Kidney epithelial cell (primary cell): ENCODE measurements at places on chromosomes 5 and 9. TPM values are rescaled to one million over a fixed set of nuclear protein-coding genes. Genes with fewer than 3 reads are reported as not detected.

Gene SLIT3
- 2.9 and 5.0 TPM in 2 replicates for total RNA-seq

Gene SLC31A1
- total RNA-seq: 19.8 and 20.9 TPM in 2 replicates

Gene LECT2
- total RNA-seq: not detected in 2 replicates

Gene PCDHGA8
- 0.96 and 1.0 TPM in 2 replicates for total RNA-seq

Gene PCA3
- total RNA-seq: not detected in 2 replicates

Gene NUTM2F
- total RNA-seq: not detected in 2 replicates

DNA sequence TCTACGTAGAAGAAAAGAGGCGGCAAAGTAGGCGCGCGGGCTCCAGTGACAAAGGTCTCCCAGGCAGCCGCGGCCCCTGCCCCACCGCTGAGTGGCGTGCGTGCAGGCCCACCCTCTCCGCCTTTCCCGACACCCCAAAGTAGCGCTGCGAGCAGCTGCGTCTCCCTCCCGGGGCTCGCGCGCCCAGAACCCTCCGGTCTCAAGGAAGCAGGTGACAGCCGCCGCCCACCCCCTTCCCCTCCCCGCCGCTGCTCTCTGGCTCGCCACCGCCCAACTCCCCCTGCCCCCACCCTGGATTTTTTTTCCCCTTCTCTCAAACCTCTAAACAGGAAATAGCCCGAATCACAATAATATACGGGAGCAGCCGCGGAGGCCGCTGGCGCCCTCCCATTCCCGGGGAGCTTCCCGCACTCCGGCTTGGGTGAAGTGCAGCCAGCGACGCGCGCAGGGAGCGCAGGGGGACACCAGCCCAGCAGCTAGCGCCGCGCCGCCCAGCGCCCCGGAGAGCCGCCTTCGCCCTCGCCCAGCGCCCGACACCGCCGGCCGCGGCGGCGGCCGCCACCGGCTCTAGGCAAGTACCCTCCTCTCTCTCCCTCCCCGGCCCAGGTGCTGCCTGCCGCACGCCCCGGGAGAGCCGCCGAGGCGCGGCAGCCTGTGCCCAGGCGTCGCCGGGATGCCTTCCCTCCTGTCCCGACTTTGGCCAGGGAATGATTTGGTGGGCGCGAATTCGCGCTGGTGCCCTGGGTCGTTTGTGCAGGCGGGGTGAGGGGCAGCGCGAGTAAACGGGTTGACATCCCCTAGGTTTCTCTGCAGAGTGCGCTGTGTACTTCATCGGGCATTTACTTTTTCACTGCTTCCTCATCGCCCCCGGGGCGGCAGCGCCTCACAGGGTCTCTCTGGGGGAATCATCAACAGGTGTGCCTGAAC lies 52.7 kb upstream of the TJP2 start:
- no peak for DNase-seq

DNA sequence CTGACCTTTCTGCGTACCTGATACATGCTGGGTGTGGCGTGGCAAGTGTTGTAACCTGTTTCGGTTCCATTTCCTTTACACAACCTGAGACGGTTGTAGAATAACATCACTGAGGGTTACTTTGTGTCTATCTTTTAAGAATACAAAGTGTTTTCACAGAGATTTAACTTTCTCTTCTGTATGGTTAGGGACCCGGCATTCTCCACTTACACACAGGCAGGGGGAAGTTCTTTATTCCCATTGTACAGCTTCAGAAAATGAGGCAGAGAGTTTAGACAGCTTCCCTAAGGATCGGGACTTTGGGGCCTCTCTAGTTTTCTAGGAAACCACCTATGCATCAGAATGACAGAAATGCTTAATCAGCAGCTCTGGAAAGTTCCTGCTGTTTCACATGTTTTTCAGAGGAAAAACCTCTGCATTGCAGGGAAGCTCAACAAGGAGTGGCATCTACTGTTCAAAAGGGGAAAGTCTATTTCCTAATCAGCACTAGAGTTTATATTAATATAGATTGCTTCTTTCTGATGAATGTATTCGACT lies 41.3 kb downstream of the CAST start:
- no peak for DNase-seq

GRCh38 chr9:21988056-21988990 lies 5.9 kb downstream of the CDKN2A start:
- no peak for DNase-seq

GRCh38 chr5:132662925-132663770 lies 5.2 kb downstream of the IL13 start:
- DNase-seq: no peak

- DNase-seq: no peak
Observed at GRCh38 chr9:135552698-135553171, 6.8 kb downstream of the OBP2A start.

DNA sequence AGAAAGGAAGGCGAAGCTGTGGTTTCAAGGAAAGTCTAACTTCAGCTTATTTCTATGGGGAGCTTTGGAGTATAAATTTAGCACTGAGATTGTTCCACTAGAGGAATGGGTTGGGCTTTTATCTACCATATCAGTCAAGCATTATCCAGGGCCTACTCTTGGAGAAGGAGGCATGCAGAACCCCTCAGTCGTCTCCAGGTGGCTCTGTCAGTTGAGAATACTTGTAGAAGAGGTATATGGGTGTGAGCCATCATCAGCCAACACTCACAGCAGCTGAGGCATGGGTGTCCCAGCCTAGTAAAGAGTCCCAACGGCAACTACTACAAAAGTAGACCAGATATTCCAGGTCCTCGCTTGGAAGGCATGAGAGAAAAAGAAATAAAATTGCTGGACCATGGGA lies 548.5 kb upstream of the GRAMD2B start:
- DNase-seq: no peak
